ENCODE measurements at places on chromosomes 1 and 21.

DNA sequence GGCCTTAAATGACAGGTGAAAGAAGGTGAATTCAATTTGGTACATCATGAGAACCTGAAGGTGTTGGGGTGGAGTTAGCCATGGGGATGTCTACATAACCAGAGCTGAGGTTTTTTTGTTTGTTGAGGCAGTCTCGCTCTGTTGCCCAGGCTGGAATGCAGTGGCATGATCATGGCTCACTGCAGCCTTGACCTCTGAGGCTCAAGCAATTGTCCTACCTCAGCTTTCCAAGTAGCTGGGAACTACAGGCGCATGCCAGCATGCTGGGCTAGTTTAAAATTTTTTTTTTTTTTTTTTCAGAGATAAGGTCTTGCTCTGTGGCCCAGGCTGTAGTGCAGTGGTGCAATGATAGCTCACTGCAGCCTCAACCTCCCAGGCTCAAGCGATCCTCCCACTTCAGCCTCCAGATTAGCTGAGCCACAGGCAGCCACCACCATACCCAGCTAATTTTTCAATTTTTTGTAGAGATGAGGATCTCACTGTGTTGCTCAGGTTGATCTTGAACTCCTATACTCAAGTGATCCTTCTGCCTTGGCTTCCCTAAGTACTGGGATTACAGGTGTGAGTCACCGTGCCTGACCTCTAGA lies 1.9 kb upstream of the MPZ start:
- no peaks in the 10 kb centered on the region for H3K36me3 ChIP-seq
- DNase-seq = no peak
- no peaks in the 10 kb centered on the region for H3K27me3 ChIP-seq
- H3K27ac ChIP-seq = no peak overlapping the region
- H3K4me3 ChIP-seq = no peak overlapping the region

DNA sequence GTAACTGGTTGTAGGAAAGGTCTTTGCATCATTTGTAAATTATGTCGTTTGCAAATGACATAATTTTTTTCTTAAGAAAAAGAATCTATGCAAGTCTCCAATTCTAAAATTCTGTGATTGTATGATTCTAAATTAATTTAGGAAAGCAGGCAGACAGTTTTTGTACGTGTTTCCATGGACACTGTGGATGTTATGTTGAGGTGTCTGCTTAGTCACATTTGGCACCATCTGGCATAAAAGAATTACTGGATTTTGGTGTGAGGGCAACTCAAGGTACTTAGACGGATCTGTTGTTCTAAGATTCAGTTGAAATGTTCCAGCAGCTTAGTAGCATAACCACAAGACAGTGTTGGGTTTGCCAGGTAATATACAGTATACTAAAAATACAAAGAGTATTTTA lies 42.5 kb downstream of the C1orf21 start:
- H3K36me3 ChIP-seq = no peaks in the 10 kb centered on the region
- no peaks in the 10 kb centered on the region for H3K4me1 ChIP-seq
- no peak overlapping the region for H3K4me3 ChIP-seq
- no peaks in the 10 kb centered on the region for H3K27me3 ChIP-seq
- no peak for DNase-seq

- no peaks in the 10 kb centered on the region for H3K36me3 ChIP-seq
- H3K4me3 ChIP-seq = no peak overlapping the region
- no peak overlapping the region for H3K27ac ChIP-seq
- DNase-seq = no peak
These were observed 1.9 kb downstream of the RGS18 start for GRCh38 chr1:192160196-192160595.

GRCh38 chr1:12177156-12177998 lies 10.6 kb downstream of the TNFRSF1B start:
- no peak for DNase-seq
- peaks cover 92% of the 10 kb centered on the region for H3K4me1 ChIP-seq
- peak overlapping the region; percentile 88 for H3K27ac ChIP-seq
- H3K27me3 ChIP-seq = no peaks in the 10 kb centered on the region
- H3K36me3 ChIP-seq = peaks cover 23% of the 10 kb centered on the region
- H3K4me3 ChIP-seq = no peak overlapping the region

DNA sequence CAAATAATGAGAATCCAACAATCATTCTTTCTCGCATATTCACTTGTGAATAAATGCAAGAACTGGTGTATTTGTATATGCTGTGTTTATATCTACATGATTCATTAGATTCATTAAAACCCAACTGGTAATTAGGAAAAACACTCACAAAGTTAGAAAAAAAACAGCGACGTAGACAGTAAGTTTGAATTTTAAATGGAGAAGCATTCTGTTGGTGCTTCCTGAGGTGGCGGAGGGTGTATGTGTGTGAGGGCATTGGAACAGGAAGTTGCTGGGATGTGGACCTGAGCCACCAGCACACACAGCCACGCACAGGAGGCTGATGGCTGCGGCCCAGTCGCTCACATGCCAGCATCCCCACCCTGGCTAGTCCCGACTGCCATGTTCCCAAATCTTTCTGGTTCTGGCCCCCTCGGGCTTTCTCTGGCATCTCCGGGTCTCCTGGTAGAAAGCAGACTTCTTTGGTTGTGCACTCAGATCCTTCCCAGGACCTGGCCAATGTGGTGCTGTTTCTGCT lies 121.6 kb upstream of the IRF2BP2 start:
- no peaks in the 10 kb centered on the region for H3K27me3 ChIP-seq
- H3K36me3 ChIP-seq = no peaks in the 10 kb centered on the region
- H3K4me1 ChIP-seq = peaks cover 25% of the 10 kb centered on the region
- no peak for DNase-seq
- H3K4me3 ChIP-seq = no peak overlapping the region
- H3K27ac ChIP-seq = peak overlapping the region; percentile 68

DNA sequence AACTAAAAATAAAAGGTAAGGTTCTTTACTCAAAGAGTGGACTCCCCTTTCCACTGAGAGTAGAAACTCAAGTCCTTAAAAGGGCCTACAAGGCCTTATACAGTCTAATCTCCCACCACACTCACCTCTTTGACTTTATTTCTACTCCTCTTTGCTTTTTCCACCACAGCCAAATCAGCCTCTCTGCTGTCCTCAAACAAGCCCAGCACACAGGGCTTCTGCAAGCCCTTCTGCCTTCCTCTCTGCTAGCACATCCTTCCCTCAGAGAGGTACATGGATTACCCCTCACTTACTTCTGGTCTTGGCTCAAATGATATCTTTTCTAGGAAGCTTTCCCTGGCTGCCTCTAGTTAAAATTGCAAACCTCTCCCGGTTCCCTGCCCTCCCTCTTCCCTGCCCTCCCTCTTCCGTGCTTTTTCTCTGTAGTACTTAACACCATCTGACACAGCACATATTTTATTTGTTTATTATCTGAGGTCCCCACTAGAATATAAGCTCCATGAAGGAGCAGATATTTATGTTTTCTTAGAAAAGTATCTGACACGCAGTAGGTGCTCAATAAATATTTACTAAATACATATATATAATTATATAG lies 1.7 kb downstream of the LYST start:
- H3K4me1 ChIP-seq = peaks cover 15% of the 10 kb centered on the region
- H3K36me3 ChIP-seq = no peaks in the 10 kb centered on the region
- H3K27me3 ChIP-seq = no peaks in the 10 kb centered on the region

DNA sequence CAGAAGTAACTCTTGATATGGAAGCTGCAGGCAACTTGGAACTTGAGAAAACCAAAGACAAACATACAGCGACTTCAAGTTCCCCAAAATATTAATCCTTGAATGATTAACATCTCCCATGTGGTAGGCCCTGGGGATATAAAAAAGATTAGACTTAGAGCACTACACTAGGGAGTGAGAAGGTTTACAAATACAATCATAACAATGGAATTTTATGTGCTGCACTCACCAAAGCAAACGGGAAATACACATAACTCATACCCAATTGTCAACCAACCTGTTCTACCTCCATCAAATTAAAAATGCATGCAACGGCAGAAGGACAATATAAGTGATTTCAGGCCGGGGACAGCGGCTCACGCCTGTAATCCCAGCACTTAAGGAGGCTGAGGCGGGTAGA lies 3.7 kb downstream of the SMYD3 start:
- no peaks in the 10 kb centered on the region for H3K36me3 ChIP-seq
- H3K27me3 ChIP-seq = no peaks in the 10 kb centered on the region
- peaks cover 7% of the 10 kb centered on the region for H3K4me1 ChIP-seq
- H3K4me3 ChIP-seq = no peak overlapping the region
- DNase-seq = no peak
- H3K27ac ChIP-seq = no peak overlapping the region

- no peaks in the 10 kb centered on the region for H3K36me3 ChIP-seq
- H3K27me3 ChIP-seq = no peaks in the 10 kb centered on the region
- DNase-seq = no peak
- H3K4me3 ChIP-seq = no peak overlapping the region
These were observed 182.8 kb downstream of the NRIP1 start for GRCh38 chr21:14881863-14882499.

- H3K36me3 ChIP-seq = no peaks in the 10 kb centered on the region
- H3K27me3 ChIP-seq = no peaks in the 10 kb centered on the region
- DNase-seq = no peak
- no peak overlapping the region for H3K27ac ChIP-seq
- H3K4me1 ChIP-seq = no peaks in the 10 kb centered on the region
These were observed 64.8 kb downstream of the PEX14 start for GRCh38 chr1:10539411-10540043.

- no peak overlapping the region for H3K4me3 ChIP-seq
- DNase-seq = no peak
- no peak overlapping the region for H3K27ac ChIP-seq
- no peaks in the 10 kb centered on the region for H3K36me3 ChIP-seq
These were observed 189.3 kb downstream of the SLC35F3 start for GRCh38 chr1:234093741-234094140.

DNA sequence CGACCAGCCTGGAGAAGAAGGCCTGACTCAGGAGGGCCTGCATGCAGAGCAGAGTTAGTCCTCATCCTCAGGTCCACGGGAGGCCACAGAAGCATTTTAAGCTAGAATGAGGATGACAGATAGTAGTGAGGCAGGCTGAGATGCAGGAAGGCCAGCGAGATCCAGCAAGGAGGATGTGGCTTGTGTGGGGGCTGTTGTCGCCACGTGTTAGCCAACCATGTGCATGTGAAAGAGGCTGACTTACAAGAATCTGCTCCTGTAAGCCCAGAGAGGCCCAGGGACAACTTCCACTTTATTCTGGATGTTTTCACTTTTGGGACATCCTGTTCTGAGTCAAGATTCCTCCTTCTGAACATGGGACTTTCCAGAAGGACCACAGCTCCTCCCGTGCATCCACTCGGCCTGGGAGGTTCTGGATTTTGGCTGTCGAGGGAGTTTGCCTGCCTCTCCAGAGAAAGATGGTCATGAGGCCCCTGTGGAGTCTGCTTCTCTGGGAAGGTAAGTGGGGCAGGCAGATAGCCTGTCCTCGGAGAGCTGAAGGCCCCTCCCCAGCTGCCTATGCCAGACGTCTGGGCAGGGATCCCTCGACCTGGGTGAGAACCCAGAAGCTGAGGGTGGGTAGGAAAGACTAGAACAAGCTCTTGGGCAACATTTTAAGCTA lies at the start of gene SLAMF8:
Gene SLAMF8 (plus strand): TSS at position 433 of the 661 bp plus-strand sequence. CDS start 26 bp downstream, at position 459.
- no peak within 1 kb of the TSS for H3K27ac ChIP-seq
- H3K36me3 ChIP-seq = no peaks in the 10 kb centered on the region
- no peak for DNase-seq
- H3K27me3 ChIP-seq = no peaks in the 10 kb centered on the region
- peaks cover 12% of the 10 kb centered on the region for H3K4me1 ChIP-seq
- no peak within 1 kb of the TSS for H3K4me3 ChIP-seq

DNA sequence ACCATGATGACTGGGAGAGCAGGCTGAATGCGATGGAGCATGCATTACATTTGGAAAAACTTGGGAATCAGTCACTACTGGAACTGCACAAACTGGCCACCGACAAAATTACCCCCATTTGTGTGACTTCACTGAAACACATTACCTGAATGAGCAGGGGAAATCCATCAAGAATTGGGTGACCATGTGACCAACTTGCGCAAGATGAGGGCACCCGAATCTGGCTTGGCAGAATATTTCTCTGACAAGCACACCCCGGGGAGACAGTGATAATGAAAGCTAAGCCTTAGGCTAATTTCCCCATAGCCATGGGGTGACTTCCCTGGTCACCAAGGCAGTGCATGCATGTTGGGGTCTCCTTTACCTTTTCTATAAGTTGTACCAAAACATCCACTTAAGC lies 9.1 kb downstream of the SNIP1 start:
- H3K36me3 ChIP-seq = peaks cover 48% of the 10 kb centered on the region
- no peak for DNase-seq
- H3K27me3 ChIP-seq = no peaks in the 10 kb centered on the region
- H3K27ac ChIP-seq = no peak overlapping the region

GRCh38 chr1:204107892-204108291 lies 35.0 kb downstream of the SOX13 start:
- no peak for DNase-seq
- H3K27ac ChIP-seq = no peak overlapping the region
- H3K4me1 ChIP-seq = peaks cover 21% of the 10 kb centered on the region
- H3K36me3 ChIP-seq = no peaks in the 10 kb centered on the region

DNA sequence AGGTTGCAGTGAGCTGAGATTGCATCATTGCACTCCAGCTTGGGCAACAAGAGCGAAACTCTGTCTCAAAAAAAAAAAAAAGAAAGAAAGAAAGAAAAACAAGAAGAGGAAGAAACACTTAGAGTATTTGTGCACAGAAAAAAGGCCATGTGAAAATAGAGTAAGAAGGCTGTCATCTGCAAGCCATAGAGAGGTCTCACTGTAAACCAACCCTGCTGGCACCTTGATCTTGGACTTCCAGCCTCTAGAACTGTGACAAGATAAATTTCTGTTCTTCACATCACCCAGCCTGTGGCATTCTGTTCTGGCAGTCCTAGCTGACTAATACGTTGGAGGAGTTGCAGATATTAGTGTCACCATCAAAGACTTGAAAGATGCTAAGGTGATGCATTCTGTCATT lies 12.1 kb upstream of the ZDHHC18 start:
- H3K27ac ChIP-seq = no peak overlapping the region
- no peaks in the 10 kb centered on the region for H3K27me3 ChIP-seq
- H3K4me3 ChIP-seq = no peak overlapping the region
- DNase-seq = no peak

GRCh38 chr1:216325946-216326345 lies 97.3 kb downstream of the USH2A start:
- DNase-seq = no peak
- no peak overlapping the region for H3K4me3 ChIP-seq
- H3K27me3 ChIP-seq = no peaks in the 10 kb centered on the region
- H3K36me3 ChIP-seq = no peaks in the 10 kb centered on the region
- H3K4me1 ChIP-seq = no peaks in the 10 kb centered on the region

DNA sequence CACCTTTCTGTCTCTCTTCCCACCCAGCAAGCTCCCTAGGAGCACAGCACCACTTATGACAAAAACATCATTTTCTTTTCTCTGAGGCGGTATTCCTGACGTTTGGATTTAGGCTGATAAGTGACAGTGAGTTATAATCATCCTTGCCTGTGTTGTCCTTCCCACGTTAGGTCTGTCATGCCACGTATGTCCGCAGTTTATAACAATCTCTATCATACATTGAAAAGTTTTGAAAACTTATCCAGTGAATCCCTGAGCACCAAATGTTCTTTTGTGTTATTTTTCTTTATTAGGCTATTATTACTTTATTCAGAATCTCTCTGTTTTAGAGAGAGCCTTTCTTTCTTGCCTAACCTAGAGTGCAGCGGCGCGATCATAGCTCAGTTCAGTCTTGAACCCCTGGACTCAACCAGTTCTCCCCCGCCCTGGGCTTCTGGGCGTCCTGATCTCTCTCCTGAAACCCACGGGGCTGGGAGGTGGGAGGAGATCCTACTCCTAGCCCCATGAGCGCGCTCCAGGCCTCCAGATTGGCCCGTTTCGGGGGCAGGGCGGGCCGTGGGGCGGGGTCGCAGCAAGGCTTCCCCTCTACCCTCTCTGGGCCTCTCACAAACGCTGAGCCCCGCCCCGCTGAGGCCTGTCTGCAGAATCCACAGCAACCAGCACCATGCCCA lies at the start of gene GSTM2:
Gene GSTM2 (plus strand): TSS at position 606 of the 671 bp plus-strand sequence. CDS start 59 bp downstream, at position 665.
- H3K27ac ChIP-seq = no peak within 1 kb of the TSS
- H3K4me3 ChIP-seq = peak within 1 kb of the TSS; percentile 45
- H3K36me3 ChIP-seq = no peaks in the 10 kb centered on the region
- no peaks in the 10 kb centered on the region for H3K27me3 ChIP-seq
- DNase-seq = peak; percentile 54
